ENCODE measurements at places on chromosomes 11 and 22.

DNA sequence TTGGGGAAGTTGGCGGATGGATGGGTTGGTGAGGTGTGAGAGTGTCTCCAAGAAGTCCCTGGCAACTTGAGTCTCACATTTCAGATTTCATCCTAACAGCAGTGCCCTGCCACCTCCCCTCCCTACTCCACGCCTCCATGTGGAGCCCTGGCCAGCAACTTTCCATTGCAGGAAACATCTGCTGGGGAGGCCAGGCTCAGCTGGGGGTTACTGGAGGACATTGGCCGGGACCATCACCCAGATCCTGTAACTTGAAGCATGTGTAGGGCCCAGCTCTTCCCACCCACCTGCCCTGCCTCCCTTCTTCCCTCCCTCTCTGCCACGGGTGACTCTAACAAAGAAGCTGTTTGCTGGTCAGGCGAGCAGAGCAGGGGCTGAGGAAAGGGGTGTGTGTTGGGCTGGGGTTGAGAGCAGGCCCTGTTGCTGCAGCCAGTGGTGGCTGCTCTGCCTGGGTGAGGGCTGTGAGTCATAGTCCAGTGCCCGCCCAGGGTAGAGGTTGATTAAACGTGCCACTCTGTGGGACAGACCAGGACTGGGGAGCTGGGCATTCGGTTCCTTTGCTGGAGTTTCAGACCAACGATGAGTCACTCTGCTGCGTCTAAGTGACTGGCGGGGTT is 64.0 kb downstream of the SCN3B start:
- DNase-seq = peak; percentile 84

DNA sequence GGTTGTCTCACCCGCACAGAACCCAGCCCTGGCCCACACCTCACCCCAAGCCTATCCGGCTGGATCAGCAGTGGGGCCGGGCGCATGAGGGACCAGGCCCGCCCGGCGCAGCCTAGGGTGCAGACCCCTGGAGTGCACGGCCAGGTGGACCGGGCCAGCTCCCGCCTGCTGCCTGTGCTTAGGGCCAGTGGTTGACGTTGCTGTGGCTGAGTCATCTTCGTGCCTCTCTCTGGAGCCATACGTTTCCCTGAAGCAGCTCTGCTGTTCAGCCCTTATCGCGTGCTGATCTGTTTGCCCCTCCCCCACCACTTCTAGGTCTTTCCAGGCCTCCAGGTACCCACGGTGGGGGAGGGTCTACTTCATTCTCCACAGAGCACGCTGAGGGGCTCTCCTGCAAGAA is 39.5 kb downstream of the CDKN1C start:
- DNase-seq = no peak

DNA sequence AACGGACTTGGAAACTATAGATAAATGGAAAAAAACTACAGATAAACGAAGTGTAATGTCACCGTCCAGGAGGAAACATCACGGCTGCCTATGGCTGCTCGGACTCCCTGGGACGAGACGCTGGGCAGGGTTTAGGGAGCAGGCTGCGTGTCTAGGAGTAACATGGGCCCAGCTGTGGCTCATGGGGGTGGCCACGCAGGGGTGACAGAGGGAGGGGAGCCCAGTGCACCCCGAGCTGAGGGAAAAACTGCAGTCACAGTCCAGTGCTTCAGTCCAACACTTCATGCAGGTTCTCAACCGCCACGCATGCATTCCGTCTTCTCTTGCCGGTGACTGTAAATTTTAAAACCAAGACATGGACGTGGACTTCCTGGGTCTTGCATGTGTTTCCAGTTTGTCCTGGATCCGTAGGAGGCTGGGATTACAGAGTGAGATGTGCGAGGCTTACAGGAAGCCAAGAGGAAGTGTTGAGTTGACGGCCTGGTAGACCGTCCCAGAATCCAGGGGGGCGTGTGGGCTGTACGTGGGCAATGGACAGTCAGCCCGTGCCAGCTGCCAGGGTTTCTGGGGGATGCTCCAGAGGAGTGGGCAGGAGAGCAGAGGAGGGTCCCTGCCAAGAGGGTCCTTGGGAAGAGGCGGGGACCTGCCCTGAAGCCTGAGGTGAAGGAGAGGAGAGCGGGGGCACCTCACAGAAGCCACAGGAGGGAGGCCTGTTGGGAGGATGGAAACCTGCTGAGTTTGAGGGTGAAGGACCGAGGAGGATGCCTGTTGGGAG is 691.4 kb downstream of the BRD1 start:
- no peak for DNase-seq

DNA sequence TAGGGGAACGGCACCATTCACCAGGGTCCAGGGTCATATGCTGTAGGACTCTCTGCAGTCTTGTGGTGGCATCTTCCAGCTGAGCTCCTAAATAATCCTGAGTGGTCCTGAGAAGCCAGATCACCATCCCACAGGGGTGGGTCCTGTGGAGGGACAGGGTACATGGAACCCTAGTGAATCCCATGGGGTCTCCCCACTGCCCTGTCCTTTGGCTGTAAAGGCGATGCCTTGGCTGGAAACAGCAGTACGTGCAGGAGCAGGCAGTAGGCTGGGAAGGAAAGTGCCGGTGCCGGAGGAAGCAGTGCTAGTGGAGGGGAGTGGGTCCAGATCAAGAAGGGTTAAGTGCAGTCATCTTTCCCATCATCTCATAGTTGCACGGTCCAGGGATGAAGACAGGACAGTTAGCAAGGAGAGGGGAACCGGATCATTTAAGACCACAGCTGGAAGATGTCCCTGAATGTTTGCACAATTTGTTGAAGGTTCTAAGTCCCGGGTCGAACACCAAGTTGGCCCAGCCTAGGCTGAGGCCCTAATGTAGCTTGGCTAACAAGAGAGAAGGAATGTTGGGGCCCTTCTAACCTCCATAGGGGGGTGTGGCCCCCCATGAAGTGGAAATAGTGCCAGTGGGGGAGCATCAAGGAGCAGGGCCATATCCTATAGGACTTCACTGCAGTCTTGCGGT is 18.1 kb downstream of the TSPAN32 start:
- DNase-seq = no peak

DNA sequence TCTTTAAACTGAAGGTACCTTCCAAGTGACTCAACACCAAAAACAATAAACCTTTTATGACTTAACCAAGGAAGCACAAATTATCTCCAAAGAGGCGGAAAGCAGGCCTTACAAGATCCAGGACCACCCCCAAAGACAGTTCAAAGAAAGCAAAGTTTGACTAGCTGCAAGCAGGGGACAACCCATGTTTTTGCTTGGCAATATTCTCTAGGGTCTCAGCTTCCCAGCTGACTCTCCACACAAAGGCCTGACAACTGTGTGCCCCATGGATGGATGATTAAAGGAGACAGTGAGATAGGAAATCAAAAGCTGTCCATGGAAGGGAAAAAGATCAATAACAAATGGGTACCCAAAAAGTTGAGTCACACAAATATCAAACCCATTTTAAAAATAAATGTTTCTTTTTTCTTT is 232.2 kb downstream of the DDX10 start:
- no peak for DNase-seq

DNA sequence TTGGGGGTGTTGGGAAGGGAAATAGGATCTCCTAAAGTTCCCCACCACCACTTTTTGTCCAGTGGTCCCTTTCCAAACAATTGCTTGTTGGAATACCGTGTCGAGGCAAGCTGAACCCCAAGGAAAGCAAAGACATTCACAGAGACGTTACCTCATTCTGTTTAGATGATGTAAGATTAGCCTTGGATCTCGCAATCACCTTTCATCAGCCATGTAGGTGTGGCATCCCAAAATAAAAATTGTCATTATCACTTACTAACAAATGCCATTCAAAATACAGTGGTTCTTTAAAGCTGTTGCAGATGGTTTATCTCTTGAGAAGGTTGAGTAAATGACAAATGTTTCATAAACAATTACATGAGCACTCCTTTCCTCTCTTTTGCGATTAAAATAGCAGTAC is 86.5 kb upstream of the SLC25A18 start:
- DNase-seq = no peak

GRCh38 chr11:44992181-44992582 is 41.5 kb upstream of the TP53I11 start:
- no peak for DNase-seq

DNA sequence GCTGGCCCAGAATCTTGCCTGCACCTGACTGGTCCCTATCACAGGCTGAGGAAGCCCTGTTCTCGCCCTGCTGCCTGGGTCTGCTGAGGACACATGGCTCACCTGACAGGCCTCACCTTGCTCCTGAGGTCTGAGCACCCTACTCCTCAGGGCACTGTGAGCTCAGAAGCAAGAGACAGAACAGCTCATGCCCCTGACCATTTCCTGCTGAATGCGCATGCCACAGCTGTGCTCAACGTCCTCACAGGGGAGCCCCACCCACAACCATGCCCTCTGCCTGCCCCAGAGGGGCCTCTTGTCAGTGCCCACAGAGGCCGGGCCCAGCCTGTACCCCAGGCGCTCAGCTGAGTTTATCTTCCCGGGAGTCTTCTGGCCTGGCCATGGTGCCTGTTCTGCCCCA is 2.8 kb upstream of the TSPO start:
- DNase-seq = peak; percentile 56

GRCh38 chr22:40309631-40310030 is 36.7 kb upstream of the ADSL start:
- DNase-seq = no peak

- DNase-seq = no peak
Measured at GRCh38 chr22:34064696-34065095, 144.4 kb upstream of the LARGE1 start.

GRCh38 chr11:2327032-2327431 is 25.2 kb downstream of the TSPAN32 start:
- no peak for DNase-seq

DNA sequence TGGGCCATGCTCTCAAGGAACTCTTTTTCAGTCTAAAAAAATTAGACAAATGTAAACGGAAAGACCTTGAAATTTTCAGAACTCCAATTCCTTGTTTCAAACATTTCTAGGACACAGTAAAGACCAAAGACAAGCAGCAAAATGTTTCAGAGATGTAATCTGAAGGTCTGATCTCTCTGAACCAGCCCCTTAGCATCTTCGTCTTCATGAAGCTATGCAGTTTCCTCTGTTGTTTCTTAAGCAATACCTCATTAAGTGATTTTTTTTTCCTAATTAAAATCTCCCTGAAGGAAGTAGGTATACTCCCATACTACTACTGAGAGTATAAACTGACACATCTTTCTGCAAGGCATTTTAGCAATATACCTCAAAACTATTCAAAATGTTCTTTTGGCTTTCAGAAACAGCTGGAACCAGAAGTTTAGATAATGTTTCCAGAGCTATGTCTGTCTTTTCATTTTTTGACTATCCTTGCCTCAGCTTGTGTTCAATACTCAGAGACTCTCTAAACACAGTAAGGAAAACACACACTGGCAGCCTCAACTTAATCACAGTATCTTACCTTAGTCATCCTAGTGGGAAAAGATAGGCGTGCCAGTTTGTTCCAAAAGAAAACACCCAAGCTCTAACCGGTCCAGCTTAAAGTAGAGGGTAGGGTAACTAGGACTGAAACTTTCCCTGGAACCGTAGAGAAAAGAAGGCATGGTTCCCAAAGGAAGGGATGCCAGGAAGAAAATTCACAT is 25.1 kb downstream of the SBF2 start:
- DNase-seq = no peak

DNA sequence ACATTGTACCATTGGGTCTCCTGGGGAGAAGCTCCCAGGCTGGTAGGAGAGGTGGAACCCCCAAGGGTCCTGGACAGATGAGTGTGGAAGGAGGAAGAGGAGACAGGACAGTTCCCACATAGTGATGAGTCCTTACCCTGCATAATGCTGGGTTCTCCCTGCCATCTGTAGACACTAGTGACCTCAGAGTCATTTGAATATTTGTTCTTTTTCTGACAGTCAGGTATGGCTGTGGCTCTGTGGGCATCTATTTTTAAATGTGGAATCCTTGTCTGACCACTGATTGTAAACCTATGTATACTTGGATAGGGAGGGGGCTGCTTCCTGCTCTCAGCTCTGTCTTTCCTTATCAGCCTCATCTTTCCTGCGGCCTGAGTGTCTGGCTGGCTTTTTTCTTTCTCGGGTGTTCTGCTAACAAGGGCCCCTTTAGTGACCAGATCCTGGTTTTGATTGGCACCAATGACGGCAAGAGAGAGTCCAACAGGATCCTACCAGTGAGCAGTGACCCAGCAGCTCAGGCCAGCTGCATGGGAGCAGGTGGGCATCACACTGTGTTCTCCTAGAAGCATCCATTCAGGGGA is 2.6 kb upstream of the SLC5A1 start:
- no peak for DNase-seq

DNA sequence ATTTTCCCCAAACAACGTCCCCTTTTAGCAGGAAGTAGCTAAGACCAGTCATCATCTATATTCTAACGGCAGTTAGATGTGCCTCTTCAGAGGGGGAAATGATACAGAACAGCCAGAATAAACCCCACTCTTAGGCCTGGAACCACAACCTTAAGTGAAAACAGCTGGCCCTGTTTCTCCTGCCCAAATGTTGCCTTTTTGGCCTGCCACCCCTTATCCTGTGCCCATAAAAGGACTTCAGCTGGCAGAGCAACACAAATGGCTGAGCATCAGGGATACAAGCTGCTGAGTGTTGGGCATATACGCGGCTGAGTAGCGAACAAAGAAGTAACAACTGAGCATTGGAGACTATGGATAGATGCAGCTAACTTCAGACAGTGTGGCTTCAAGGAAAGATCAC is 1491.4 kb downstream of the LRRC4C start:
- DNase-seq = peak; percentile 88

All from MV-4-11 (cell line).